Vagina (tissue), 2 donors: ENCODE measurements at places on chromosomes 11 and 22. TPM values are rescaled to one million over a fixed set of nuclear protein-coding genes. Genes with fewer than 3 reads are reported as not detected.

DNA sequence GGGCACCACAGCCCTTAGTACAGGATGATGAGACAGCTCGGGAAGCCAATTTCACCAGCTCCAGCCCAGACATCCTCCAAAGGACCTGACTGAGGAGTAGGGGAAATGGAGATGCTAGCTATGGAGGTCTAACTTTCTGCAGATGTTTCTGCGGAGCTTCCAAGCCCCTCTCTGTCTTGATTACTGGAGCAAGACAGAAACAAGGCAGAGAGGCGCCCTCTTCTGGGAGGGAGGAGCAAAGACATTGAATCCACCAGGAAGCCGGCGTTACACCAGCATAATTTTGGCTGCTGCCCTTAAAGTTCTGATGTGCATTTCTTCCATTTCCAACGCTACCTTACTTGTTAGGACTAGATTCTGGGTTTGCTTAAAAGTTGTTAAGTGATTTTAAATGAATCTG lies 107.3 kb upstream of the HSD17B12 start:
- no peaks in the 10 kb centered on the region for H3K36me3 ChIP-seq
- no peak overlapping the region for H3K4me3 ChIP-seq
- H3K4me1 ChIP-seq, result peaks cover 13% of the 10 kb centered on the region
- no peaks in the 10 kb centered on the region for H3K27me3 ChIP-seq
- H3K27ac ChIP-seq, result no peak overlapping the region
- peak; percentile 54 for DNase-seq

DNA sequence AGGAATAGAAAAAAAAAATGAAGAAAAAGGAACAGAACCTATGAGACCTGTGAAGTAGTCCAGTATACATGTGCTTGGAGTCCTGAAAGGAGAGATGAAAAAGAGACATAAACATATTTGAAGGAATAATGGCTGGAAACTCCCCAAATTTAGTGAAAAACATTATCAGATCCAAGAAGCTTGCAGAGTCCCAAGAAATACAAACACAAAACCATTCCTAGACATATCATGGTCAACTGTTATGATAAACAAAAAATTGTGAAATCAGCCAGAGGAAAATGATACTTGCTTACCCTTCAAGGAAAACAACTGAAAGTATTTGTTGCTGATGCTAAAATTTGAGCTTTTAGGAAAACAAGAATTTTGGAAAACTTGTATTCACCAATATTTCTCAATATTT lies 250.1 kb downstream of the DDX10 start:
- no peak for DNase-seq
- H3K27me3 ChIP-seq, result no peaks in the 10 kb centered on the region
- H3K4me1 ChIP-seq, result no peaks in the 10 kb centered on the region
- H3K4me3 ChIP-seq, result no peak overlapping the region

DNA sequence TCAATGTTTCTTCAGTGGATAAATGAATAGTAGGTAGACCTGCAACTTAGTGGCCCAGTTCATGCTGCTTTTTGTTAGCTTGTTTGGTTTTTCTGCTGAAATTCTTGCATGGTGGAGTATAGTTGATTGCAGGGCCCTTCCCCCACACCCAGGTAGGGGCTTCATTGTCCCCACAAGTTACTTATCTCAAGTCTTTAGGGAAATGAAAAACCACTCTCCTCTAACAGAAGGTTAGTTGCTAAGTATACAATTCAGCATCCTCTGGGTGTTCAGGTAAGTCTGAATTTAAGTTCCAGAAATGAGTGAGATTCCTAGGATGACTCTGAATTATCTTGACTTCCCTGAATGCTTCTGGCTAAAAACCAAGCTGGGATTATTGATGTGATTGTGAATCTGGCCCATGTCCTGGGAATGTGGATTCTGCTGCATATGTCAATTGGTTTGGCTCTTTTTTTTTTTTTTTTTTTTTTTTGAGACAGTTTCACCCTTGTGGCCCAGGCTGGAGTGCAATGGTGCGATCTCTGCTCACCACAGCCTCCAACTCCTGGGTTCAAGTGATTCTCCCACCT lies 40.3 kb downstream of the BCL2L13 start:
- H3K27me3 ChIP-seq, result no peaks in the 10 kb centered on the region
- no peak overlapping the region for H3K27ac ChIP-seq

GRCh38 chr11:67667490-67668191 lies 6.8 kb downstream of the ALDH3B2 start:
- H3K27ac ChIP-seq, result no peak overlapping the region
- DNase-seq, result no peak
- H3K4me1 ChIP-seq, result no peaks in the 10 kb centered on the region
- no peaks in the 10 kb centered on the region for H3K36me3 ChIP-seq

- H3K4me1 ChIP-seq, result peaks cover 16% of the 10 kb centered on the region
- no peaks in the 10 kb centered on the region for H3K36me3 ChIP-seq
- no peaks in the 10 kb centered on the region for H3K27me3 ChIP-seq
- H3K27ac ChIP-seq, result no peak overlapping the region
Observed at GRCh38 chr11:75665126-75665525, 3.7 kb downstream of the MAP6 start.

GRCh38 chr11:65744026-65744698 lies 23.6 kb upstream of the RNASEH2C start:
- H3K27ac ChIP-seq, result no peak overlapping the region
- no peak overlapping the region for H3K4me3 ChIP-seq
- H3K4me1 ChIP-seq, result no peaks in the 10 kb centered on the region
- H3K27me3 ChIP-seq, result no peaks in the 10 kb centered on the region
- no peaks in the 10 kb centered on the region for H3K36me3 ChIP-seq
- no peak for DNase-seq

- H3K36me3 ChIP-seq, result no peaks in the 10 kb centered on the region
- no peaks in the 10 kb centered on the region for H3K27me3 ChIP-seq
- no peak overlapping the region for H3K27ac ChIP-seq
Observed at GRCh38 chr11:126628450-126628789, 272.9 kb downstream of the ST3GAL4 start.

DNA sequence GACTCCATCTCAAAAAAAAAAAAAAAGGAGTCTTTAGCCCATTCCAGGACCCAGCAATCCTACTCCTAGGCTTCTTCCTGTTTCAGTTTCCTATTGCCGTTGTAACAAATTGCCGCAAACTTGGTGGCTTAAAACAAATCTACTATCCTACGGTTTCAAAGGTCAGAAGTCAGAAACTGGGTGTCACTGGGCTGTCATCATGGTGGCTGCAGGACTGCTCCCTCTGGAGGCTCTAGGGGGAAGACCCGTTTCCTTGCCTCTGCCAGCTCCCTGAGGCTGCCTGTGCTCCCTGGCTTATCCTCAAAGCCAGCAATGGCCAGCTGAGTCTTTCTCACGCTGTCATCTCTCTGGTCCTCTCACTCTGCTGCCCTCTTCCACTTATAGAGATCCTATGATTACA lies 8.7 kb upstream of the DAGLA start:
- H3K36me3 ChIP-seq, result no peaks in the 10 kb centered on the region
- no peaks in the 10 kb centered on the region for H3K27me3 ChIP-seq
- H3K4me1 ChIP-seq, result no peaks in the 10 kb centered on the region
- H3K4me3 ChIP-seq, result no peak overlapping the region

GRCh38 chr22:41478891-41479521 lies 10.1 kb downstream of the ACO2 start:
- H3K4me3 ChIP-seq, result no peak overlapping the region
- peak overlapping the region; percentile 70 for H3K27ac ChIP-seq
- no peak for DNase-seq
- H3K27me3 ChIP-seq, result no peaks in the 10 kb centered on the region

DNA sequence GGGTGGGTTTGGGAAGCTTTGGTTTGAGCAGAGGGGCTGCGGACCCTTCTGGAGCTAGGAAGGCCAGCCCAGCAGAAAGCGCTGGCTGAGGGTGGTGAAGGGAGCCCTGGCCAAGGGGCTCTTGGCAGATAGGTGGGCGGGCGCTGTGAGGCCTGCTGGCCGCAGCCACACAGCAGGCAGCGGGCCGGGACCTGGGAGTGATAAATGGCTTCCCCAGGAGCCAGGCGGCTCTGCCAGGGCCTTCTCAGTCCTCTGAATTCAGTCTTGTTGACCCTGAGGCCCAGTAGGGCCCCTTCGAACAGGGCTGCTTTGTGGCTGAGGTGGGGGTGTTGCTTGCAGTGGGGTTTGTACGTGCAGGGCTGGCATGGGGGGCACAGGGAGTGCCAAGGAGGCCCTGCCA lies 33.4 kb upstream of the H19 start:
- no peak for DNase-seq
- H3K4me1 ChIP-seq, result no peaks in the 10 kb centered on the region
- H3K27me3 ChIP-seq, result no peaks in the 10 kb centered on the region
- no peaks in the 10 kb centered on the region for H3K36me3 ChIP-seq
- no peak overlapping the region for H3K27ac ChIP-seq

GRCh38 chr11:85941380-85941973 lies 86.3 kb downstream of the CCDC83 start:
- peaks cover 4% of the 10 kb centered on the region for H3K4me1 ChIP-seq
- no peak overlapping the region for H3K4me3 ChIP-seq
- no peaks in the 10 kb centered on the region for H3K36me3 ChIP-seq
- no peak for DNase-seq
- H3K27me3 ChIP-seq, result no peaks in the 10 kb centered on the region

DNA sequence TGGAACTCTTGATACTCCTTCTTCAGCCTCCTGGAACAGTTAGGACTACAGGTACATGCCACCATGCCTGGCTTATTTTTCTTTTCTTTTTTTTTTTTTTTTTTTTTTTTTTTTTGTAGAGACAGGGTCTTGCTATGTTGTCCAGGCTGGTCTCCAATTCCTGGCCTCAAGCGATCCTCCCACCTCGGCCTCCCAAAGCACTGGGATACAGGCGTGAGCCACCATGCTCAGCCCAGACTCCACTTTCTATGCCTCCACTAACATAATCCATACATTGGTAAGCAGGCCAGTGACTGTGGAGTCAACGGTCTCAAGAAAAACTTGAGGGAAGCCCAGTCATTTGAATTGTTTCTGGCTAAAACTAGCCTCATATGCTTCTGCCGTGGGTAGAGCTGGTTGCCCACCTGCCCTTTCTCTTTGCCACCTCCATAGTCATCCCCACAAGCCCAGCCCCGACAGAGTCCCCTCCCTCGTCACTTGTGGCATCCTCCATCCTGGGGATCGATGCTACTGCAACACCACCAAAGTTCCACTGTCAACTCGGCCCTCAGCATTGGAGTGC lies 2.4 kb downstream of the SCN2B start:
- no peaks in the 10 kb centered on the region for H3K36me3 ChIP-seq
- peaks cover 18% of the 10 kb centered on the region for H3K4me1 ChIP-seq
- H3K27ac ChIP-seq, result no peak overlapping the region
- no peak overlapping the region for H3K4me3 ChIP-seq
- DNase-seq, result no peak

DNA sequence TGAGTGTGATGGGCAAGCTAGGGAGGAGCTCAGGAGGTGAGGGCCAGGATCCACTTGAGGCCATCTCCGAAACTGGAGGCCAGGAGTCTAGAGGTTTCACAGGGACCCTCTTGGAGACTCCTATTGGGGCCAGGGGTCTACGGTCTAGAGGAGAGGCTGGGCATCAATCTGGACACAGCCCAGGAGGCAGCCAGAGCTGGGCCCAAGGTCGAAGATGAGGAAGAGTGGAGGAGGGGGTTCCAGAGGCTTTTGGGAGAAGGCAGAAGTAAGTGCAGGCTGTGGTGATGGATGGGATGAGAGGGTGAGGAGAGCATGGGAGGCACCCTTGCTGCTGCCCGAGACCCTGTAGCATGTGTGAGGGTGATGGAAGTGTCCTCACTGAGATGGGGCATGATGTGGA lies 56.6 kb downstream of the LRRC32 start:
- H3K4me3 ChIP-seq, result no peak overlapping the region
- H3K27me3 ChIP-seq, result no peaks in the 10 kb centered on the region
- H3K27ac ChIP-seq, result peak overlapping the region; percentile 77
- H3K4me1 ChIP-seq, result peaks cover 46% of the 10 kb centered on the region

DNA sequence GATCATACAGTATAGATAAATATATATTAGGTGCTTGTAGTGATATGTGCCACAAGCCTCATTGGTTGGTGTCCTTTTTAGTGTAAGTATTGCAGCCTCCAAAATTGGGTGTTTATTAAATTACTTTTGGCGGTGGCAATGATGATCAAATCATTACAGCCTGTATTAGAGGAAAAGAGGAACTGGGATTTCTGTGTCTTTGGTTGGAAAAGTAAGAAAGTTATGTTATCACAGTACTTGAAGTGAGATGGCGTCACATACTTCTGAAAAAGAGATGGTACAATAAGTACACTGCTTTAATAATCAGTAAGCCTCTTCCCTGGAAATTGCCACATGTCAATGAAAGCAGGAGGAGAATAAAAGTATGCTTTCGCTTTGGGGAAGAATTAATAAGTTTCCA lies 523 bp upstream of the MPZL3 start:
- H3K36me3 ChIP-seq, result no peaks in the 10 kb centered on the region
- peak overlapping the region; percentile 67 for H3K4me3 ChIP-seq
- peaks cover 8% of the 10 kb centered on the region for H3K4me1 ChIP-seq
- DNase-seq, result no peak
- H3K27ac ChIP-seq, result peak overlapping the region; percentile 78

DNA sequence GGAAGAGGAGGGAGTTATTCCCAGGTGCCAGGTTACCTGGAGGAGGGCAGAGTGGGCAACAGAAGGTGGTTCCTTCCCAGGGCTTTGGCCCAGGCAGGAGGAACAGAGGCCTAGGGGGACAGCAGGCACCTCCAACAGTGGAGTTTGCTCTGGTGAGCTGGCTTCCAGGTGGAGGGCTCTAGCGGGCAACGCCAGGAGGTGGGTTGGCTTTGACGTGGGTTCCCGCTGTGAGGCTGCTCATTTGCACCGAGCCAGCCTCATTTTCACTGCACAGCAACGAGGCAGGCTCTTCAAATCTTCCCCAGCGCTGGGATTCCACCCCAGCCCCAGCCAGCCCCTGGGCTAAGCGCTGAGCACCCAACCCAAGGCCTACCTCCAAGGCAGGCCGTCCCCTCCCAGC lies 8.1 kb downstream of the IGSF9B start:
- peaks cover 72% of the 10 kb centered on the region for H3K4me1 ChIP-seq
- no peaks in the 10 kb centered on the region for H3K36me3 ChIP-seq
- DNase-seq, result no peak
- no peak overlapping the region for H3K4me3 ChIP-seq
- H3K27me3 ChIP-seq, result no peaks in the 10 kb centered on the region

DNA sequence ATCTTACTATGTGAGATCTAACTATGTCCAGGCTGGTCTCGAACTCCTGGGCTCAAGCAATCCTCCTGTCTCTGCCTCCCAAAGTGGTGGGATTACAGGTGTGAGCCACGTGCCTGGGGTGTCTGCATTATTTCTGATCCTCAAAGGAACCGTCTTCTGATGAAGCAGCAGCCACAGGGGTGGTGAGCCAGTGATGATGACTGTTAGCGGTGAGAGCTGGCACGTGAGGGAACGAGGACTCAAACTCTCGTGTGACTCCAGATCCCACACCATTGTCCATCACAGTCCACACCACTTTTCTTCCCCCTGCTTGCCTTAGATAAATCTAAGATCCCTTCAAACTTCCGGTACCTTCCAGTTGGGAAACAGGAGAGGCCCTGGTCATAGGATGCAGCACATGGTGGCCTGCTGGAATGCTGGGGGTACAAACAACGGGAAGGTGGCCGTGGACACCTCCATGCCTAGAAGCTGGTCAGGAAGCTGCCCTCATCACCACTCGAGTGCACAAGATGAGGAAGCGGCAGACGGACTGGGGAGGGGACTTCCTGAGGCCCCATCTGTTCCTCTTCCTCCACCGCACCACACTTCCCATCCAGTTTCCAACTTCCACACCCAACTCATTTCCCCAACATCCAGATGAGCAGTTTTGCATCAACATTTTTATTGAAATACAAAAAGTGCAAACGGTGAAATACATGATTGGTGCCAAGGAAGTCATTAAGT lies 23.8 kb downstream of the ARHGAP1 start:
- H3K4me3 ChIP-seq, result no peak overlapping the region
- peak overlapping the region; percentile 84 for H3K27ac ChIP-seq
- DNase-seq, result no peak
- H3K27me3 ChIP-seq, result no peaks in the 10 kb centered on the region

Gene MOGAT2
- total RNA-seq, result not detected

Gene CDC42BPG
- total RNA-seq, result 13.0 TPM

Gene GAL
- 15.7 TPM for total RNA-seq

Gene VSIG10L2
- total RNA-seq, result 28.2 TPM

Gene CRYBB2
- total RNA-seq, result not detected

Gene SHANK2
- total RNA-seq, result 11.0 TPM

Gene SGSM1
- 2.9 TPM for total RNA-seq

Gene FAM180B
- not detected for total RNA-seq

Gene DEUP1
- not detected for total RNA-seq

Gene SCGB1C1
- not detected for total RNA-seq
